ENCODE measurements at places on chromosomes 6 and 20.

DNA sequence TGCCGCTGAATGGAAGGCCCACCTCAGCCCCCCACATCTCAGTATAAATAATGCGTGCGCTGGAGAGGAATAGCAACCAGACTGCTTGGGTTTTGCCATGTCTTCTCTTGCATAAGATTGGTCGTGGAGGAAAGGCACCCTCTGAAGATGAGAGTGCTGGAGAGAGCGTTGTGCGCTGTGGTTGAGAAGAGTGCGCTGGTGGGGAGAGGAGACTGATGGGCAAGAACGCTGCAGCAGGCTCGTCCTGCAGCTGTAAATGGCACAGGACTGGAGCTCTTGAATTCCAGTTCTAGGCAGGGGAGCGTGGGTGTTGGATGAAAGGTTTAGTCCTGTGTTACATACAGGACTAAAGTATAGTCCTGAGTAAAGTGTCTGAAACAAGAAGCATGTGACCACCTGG, 51.5 kb downstream of the RPRD1B start:
- DNase-seq: no peak

GRCh38 chr6:138037009-138037504, 70.2 kb downstream of the PERP start:
- no peak for DNase-seq

- no peak for DNase-seq
These were observed 46.0 kb downstream of the STX7 start for GRCh38 chr6:132466952-132467351.

GRCh38 chr6:168994956-168995355, 258.7 kb downstream of the THBS2 start:
- DNase-seq: no peak

DNA sequence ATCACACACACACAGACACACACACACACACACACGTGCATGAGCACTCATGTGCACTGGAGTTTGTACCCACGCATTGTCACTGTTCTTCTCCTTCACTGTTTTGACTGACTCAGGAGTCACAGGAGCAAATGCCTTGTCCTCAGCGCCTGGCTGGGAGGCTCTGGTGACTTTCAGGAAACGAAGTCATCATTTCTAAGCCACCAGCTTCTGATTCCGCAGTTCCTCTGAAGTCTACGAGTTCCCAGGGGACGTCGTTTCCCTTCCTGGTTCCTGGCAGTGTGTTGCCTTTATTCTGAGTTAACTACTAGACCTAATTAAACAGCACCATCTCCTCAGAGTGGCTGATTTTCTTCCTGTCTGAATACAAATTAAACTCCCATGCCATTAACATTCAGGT, 82.2 kb upstream of the PMEPA1 start:
- DNase-seq: no peak

- DNase-seq: no peak
These were observed 950 bp downstream of the PEDS1 start for GRCh38 chr20:50152394-50153152.

DNA sequence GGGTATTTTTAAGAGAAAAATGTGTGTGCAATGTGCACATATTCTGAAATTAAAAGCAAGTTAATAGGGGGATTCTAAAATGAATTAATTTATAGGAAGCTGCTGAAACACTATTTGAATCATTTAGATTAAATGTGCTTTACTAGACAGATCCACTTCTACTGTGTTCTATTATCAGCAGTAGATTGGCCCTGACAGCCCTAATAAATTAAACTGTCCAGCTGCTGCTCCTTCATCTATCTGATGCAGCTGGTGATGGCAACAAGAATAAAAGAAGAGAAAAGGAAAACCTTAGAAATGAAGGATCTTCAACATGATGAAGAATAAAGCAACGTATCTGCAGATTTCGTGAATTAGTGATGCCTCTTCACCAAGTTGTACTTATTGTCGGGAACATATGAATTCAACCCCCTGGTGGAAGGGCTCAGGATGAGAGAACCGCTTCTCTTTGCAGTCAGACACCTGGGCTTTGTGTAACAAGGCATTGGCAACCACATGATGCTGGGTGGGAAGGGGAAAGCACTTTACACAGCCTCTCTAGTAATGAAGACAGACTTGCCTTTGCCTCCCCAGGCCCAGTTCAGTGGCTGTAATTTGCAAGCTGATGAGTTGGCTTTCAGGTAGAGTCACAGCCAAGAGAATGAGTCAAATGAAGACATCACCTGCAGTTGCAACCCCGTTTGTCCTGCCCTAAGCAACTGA, 94.4 kb downstream of the LAMP5 start:
- no peak for DNase-seq
